ENCODE measurements at places on chromosomes 11 and 22.

- no peak for DNase-seq
Measured at GRCh38 chr11:87251560-87251959, 213.8 kb downstream of the TMEM135 start.

- peak; percentile 23 for DNase-seq
Measured at GRCh38 chr11:63871962-63872799, 33.3 kb downstream of the MARK2 start.

DNA sequence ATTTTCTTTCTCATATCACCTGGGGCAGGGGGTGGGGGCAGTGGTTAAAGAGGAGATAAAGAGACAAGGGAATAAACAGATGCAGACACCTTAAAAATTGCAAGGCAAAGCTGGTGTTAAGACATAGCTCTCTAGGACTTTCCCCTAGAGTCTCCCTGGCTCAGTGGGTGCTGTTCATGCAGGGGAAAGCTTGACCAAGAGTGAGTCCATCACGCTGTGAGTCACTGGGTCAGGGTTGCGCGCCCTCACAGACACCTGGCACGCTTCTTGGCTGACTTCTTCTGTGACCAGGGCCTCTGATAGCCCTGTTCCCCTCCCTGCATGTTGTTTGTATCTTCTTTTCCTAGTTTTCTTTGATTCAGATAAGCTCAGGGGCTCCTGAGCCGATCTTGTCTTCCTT is 31.9 kb downstream of the COMMD9 start:
- no peak for DNase-seq

GRCh38 chr11:75706260-75706729 is 11.3 kb upstream of the MOGAT2 start:
- DNase-seq: peak; percentile 83

GRCh38 chr22:19109198-19110063 is 12.8 kb downstream of the DGCR2 start:
- peak; percentile 62 for DNase-seq

DNA sequence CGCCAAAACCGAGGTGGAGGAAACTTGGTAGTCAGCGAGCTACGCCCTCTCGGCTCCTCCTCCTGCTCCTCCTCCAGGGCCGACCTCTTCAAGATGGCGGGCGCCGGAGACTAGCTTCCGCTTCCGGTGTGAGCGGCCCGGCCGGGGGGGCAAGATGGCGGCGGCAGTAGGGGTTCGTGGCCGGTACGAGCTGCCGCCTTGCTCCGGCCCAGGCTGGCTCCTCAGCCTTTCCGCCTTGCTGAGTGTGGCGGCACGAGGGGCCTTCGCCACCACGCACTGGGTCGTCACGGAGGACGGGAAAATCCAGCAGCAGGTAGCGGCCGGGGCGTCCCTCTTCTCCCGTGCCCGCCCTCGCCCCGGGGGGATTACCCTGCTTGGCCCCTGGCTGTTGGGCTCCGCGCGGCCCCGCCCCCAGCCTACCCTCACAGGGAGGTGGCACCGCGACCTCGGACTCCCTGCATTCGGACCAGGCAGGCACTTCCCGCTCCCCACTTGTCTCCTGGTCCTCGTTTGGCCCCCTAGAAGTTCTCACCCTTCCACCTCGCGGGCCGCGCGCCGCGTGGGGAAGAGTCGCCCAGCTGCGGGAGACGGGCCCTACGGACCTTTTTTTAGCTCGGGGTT is at the start of gene TTC17:
TTC17 (plus strand) TSS at position 120 of the 621 bp plus-strand sequence; CDS start at position 155, 35 bp downstream.
- DNase-seq: peak; percentile 91

- no peak for DNase-seq
Measured at GRCh38 chr22:23566705-23567475, 13.2 kb downstream of the IGLL1 start.

GRCh38 chr11:78450866-78451265 is 33.2 kb upstream of the GAB2 start:
- DNase-seq: no peak

GRCh38 chr11:130528298-130529261 is 80.1 kb downstream of the ADAMTS15 start:
- DNase-seq: no peak

- no peak for DNase-seq
Measured at GRCh38 chr11:35227576-35228327, 88.8 kb downstream of the CD44 start.

DNA sequence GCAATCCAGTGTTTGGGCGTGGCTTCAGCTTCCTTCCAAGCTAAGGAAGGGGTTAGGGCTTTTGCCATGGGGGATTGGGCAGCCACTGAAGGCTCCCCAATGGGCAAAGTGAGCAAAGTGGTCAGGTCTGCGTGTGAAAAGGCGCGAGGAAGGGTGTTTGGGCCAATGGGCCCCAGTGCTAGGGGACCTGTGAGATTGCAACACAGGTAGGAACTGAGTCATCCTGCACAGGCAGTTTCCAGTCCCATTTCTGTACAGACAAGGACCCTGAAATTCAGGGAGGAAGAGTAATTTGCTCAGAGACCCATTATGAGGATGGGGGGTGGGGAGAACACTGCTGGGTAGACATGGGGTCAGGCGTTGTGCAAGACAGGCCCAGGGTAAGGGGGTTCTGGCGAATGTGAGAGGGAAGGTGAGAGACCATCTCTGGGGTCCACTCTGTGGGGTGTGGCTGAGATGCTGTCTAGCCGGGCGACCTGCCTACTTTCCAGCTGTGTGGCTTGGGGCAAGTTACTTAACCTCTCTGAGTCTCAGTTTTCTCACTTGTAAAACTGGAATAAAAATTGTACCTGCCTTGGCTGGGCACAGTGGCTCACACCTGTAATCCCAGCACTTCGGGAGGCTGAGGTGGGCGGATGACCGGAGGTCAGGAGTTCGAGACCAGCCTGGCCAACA is 7.3 kb downstream of the CCDC88B start:
- DNase-seq: no peak

GRCh38 chr11:12439615-12440014 is 62.2 kb downstream of the PARVA start:
- DNase-seq: no peak

- no peak for DNase-seq
Measured at GRCh38 chr22:47051441-47052071, 289.1 kb downstream of the TBC1D22A start.

DNA sequence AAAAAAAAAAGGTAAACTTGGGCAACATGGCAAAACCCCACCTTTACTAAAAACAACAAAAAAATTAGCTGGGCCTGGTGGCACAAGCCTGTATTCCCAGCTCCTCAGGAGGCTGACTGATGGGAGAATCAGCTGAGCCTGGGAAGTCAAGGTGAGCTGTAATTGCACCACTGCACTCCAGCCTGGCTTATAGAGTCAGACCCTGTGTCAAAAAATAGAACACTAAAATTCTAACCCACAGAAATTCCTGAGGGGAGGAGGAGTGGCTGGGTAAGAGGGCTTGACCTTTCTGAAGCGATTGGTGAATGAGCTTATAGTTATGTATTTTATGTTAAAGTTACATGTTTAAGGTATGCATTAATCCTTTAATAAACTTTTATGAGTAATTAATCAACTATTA is 53.3 kb downstream of the FAT3 start:
- no peak for DNase-seq

DNA sequence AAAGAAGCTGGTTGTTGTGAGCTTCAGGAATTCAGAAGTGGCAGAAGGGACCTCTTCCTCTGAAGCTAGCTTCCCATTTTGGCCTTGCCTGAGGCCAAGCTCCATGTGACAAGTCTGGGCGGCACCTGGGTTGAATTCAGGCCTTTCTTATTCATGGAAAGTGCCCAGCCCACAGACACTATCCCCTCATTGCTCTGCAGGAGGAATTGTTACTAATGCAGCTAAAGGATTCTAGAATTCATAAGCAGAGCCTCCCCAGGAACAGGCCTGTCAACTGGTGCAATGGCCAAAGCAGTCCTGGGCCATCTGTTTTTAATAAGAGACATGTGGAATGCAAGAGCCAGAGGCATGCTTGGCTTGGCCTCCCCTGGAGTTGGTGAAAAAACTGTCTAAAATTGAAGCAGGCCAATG is 71.4 kb downstream of the SLC1A2 start:
- no peak for DNase-seq

GRCh38 chr11:66340596-66341501 is 4.1 kb downstream of the BRMS1 start:
- no peak for DNase-seq

GRCh38 chr11:17840101-17840548 is 105.5 kb downstream of the KCNC1 start:
- DNase-seq: no peak

GRCh38 chr11:123822032-123822431 is 15.9 kb upstream of the OR6M1 start:
- no peak for DNase-seq

- no peak for DNase-seq
Measured at GRCh38 chr22:40838486-40838885, 18.0 kb downstream of the ST13 start.

DNA sequence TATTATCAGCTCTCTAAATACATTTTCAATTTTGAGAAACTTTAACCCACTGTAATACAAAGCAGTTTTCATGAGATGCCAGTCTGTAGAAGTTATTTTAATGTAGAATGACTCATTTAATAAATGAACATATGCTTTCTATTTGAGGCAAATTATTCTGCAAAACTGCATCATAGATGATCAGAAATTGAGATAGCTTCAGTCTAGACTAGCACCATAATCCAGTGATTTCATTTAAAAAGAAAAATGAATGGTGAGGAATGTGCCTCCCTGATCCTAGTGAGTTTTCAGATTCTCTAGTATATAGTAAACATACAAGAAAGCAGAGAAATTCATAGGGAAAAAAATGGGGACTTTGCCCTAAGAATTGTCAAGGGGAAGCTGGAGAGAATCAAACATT is 66.1 kb downstream of the OR5AK2 start:
- no peak for DNase-seq

- DNase-seq: no peak
Measured at GRCh38 chr22:47143249-47143938, 380.9 kb downstream of the TBC1D22A start.

DNA sequence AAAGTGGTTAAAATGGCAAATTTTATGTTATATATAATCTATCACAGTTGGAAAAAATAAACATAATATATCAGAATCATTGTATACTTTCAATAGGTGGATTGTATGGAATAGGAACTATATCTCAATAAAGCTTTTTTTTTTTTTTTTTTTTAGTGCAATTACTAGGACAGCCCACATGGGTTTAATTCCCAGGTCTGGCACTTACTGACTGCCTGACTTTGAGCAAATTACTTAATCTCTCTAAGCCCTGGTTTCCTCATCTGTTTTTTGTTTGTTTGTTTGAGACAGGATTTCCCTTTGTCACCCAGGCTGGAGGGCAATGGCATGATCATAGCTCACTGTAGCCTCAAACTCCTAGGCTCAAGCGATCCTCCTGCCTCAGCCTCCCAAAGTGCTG is 26.1 kb upstream of the BAIAP2L2 start:
- no peak for DNase-seq

GRCh38 chr22:50529897-50530579 is at the start of gene TYMP:
TSS of gene TYMP (minus strand) at chr22:50530012. CDS start at chr22:50529709, 303 bp downstream.
- peak; percentile 85 for DNase-seq

DNA sequence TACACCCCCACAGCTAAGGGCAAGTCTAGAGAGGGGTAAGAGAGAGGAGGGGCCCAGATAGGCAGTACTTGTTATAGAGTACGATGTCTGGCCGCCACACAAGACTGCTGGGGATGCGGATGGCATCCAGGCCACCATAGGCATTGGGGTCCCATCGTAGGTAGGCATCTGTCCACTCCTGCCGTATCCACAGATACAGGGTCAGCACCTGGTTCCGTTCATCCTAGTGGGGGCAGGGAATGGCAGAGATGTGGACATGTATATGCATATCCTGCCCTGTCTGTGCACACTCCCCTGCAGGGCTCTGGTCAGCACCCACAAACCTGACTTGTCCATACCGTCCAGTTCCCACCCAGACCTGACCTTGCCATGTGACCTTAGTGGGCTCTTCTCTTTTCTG is 2.1 kb downstream of the CHRNA10 start:
- no peak for DNase-seq

GRCh38 chr11:78350091-78350645 is 67.5 kb downstream of the GAB2 start:
- DNase-seq: no peak

- DNase-seq: no peak
Measured at GRCh38 chr11:2904153-2905052, 18.8 kb upstream of the CDKN1C start.

DNA sequence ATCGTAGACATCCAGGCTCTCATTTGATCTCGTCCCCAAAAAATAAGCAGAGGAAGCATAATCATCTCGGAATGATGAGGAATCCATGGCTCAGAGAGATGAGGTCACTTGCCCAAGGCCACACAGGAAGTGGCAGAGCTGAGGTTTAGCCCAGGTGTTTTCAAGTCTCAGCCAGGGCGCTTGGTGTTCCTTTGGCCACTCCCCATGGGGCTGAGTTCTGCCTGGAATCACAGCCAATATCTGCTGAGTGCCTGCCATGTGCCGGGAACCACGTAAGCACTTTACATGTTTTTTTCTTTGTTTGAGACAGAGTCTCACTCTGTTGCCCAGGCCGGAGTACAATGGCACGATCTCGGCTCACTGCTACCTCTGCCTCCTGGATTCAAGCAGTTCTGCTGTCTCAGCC is 29.5 kb upstream of the MYH9 start:
- DNase-seq: no peak

- DNase-seq: peak; percentile 41
Measured at GRCh38 chr11:78586452-78587046, 11.9 kb upstream of the NARS2 start.

- no peak for DNase-seq
Measured at GRCh38 chr11:134714021-134714656, 302.1 kb upstream of the B3GAT1 start.

- DNase-seq: no peak
Measured at GRCh38 chr22:32854351-32854804, 52.9 kb downstream of the TIMP3 start.

GRCh38 chr11:65649656-65650546 is 12.0 kb downstream of the SIPA1 start:
- no peak for DNase-seq

- no peak for DNase-seq
Measured at GRCh38 chr22:46012182-46012880, 35.4 kb upstream of the WNT7B start.

GRCh38 chr11:86811637-86812321 is 11.4 kb downstream of the PRSS23 start:
- DNase-seq: no peak

DNA sequence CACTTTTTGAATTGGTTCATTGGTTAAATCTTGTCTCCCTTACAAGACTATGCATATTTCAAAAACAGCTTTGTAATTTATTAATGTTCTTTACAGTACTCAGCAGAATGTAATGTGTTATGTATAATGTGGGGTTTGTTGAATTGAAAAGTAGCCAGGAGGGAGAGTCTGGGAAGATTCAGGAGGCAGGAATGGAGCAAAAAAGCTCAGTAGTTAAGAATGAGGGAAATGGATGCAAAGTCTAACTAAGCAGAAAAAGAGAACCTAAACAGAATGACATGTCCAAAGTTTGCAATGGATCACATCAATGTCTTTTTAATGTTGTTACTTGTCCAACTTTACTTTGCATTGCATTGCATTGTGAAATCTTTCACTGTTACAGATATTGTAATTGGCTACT is 86.5 kb upstream of the CARD18 start:
- DNase-seq: no peak

DNA sequence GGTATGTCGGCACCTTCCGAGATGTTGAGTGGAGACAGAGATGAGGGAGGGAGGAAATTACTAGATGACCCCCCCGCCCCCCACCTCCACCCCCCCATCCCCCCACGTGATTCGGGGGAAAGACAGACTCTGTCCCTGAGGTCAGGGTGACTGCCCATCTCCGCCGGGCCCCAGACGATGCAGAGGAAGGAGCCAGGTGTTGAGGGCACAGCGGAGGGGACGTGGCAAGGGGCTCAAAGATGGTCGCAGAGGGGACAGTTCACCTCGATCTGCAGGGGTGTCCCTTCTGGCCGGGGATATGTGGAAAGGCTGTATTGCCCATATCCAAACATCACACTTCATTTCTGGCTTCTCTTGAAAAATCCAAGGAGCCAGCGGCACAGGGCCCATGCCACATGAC is 14.1 kb downstream of the PHF21B start:
- no peak for DNase-seq

GRCh38 chr11:119484741-119485605 is 62.0 kb upstream of the THY1 start:
- no peak for DNase-seq
